Globus pallidus (tissue), 1 donor: ENCODE measurements at places on chromosomes 3 and 15.
A peak's percentile ranks its signal among the peaks of the same experiment; 100 is the strongest.

DNA sequence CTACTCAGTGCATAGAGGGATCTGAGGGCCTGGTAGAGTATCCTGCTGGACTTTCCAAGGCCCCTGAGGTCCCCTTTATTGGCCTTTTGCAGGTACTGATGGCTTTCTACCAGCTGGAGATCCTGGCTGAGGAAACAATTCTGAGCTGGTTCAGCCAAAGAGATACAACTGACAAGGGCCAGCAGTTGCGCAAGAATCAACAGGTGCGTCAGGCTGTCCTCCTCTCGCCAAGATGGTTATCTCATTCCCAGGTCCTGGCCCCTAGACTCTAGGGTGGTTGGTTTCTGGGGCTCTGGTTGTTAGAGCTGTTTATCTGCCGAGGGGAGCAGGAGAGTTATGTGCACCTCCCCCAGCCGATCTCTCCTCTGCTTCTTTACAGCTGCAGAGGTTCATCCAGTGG, 9.3 kb downstream of the EIF2B5 start:
- DNase-seq, result no peak

GRCh38 chr3:119630128-119630879, 30.1 kb downstream of the POPDC2 start:
- no peak for DNase-seq

GRCh38 chr3:58568572-58569286, 8.5 kb downstream of the FAM107A start:
- peak; percentile 63 for DNase-seq

GRCh38 chr3:192220915-192221314, 506.4 kb downstream of the FGF12 start:
- no peak for DNase-seq

GRCh38 chr3:15052335-15053242, 12.5 kb downstream of the MRPS25 start:
- no peak for DNase-seq

DNA sequence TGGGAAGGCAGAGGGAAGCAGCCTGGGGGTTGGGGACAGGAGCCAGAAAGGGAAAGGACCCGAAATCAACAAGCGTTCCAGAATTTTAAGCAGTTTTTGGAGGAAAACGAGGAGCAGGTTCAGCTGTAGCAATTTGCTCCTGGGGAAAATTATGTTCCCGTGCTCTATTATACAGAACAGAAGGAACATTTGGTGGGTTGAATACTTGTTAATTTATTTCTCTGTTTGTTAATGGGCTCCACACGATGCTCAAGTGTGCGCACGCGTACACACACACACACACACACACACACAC, 149.2 kb upstream of the LINGO1 start:
- DNase-seq, result no peak

GRCh38 chr3:133007601-133008000, 30.6 kb upstream of the TMEM108 start:
- DNase-seq, result no peak

- no peak for DNase-seq
Measured at GRCh38 chr15:32119694-32120330, 89.5 kb downstream of the CHRNA7 start.

- DNase-seq, result no peak
Measured at GRCh38 chr3:46386205-46386604, 15.5 kb downstream of the CCR5 start.

DNA sequence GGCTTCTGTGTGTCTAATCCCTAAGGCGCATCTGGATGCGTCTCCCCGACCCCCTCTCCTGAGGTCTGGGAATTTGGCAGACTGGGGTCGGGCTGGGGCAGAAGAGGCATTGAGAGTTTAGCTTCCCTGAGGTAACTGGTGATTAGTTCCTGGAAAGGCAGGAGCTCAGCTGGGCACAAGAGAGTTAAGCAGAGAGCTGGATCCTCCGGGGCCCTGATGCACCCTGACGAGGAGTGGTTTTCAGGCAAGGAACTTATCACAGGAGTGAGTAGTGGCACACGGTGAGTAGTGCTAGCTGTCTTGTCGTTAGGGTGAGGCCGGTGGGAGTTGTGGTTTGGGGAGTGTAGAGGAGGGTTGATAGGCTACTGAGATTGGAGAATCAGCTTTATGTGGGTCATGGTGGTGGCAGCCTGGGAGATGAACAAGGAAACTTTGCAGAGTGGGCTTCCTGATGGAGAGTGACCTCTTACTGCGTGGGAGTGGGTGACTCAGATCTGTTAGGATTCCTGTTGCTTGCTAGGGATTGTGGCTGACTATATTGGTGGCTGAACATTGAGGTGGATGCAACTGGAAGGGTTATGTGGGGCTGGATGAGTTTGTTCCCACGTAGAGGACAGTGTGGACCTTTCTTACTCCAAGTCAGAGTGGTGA, 897 bp downstream of the RAD54L2 start:
- DNase-seq, result peak; percentile 7

DNA sequence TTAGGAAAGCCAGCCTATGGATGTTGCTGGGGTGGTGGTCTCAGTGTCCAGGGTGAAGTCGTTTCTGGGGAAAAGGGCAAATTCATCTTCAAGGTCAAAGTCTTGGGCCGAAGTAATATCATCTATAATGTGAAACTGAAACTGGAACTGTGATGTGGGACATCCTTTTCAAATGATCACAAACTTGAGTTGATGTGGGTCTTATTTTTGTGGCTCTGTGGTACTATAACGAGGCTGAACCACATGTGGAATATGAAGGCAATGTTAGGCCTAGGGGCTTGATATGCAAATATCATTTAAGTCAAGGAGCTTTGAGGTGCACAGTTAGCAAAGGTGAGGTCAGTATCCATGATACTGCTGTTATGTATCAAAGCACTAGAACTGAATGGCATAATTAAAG, 1.5 kb upstream of the CD200R1L start:
- no peak for DNase-seq
